ENCODE measurements at places on chromosomes 12 and 14.

- DNase-seq: no peak
Measured at GRCh38 chr12:57142121-57142520, 5.3 kb downstream of the LRP1-AS start.

DNA sequence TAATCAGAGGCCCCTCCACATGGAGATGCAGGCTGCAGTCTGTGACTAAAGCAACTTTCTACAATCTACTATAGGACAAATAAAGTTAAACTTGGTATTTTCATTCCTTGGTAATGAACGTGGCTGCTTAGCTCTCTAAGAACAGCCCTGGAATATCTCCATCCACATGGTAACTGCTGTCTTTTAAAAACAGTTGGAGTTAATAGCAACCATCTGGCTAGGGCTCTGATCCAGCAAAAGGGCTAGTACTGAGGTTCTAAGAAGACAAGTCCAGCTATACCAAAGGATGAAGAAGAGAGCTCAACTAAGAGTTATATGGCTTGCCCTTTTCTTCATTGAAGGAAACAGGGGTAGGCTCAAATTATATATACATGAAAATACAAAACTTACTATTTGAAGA, 920.1 kb downstream of the FLRT2 start:
- DNase-seq: no peak

DNA sequence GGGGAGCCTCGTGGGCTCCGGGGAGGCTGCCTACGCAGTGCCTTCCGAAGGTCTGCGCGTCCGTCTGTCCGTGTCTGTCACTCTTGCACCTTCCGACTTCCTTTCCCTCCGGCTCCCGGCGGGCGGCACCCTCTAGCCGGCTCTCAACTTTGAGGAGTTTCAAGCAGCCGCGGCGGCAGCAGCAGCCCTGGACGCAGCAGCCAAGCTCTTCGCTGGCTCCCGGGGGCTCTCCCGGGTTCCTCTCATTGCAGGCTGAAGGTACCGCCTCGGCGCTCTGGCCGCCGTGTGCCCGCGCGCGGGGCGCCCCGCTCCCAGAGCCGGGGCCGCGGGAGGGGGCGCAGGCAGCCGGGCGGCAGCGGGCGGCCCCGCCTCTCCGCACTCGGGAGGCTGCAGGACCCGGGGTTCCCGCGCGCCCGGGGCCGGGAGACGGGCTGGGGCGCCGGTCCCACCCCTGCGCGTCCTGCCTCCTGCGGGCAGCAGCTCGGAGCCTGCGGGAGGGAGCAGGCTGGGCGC, at the start of the genes AMIGO2 and PCED1B:
TSS of gene AMIGO2 (minus strand) at position 492 of the 513 bp plus-strand sequence. CDS start 957 bp downstream, outside the sequence.
TSS of gene PCED1B (plus strand) at position 154 of the 513 bp plus-strand sequence. CDS start 155,443 bp downstream, outside the sequence.
- DNase-seq: no peak

DNA sequence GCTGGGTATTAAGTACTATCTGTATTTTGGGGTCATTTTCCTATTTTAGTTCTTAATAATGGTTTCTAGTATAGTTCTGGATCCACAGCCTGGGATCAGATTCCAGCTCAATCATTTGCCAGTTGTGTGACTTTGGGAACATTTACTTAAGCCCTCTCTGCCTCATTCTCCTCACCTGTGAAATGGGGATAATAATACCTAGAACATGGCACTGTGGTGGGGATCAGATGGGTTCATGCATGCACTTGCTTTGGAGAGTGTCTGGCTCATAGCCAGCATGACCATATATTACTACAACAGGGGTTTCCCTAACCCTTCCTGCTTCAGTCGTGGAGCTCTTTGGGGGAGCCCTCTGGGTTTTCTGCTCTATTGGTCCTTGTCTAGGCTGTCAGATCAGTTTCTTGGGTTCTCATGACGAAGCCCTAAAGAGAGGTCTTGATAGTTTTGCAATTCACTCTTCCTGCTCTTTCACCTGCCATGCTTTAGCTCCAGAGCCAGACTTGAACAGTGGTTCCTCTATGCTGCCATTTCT, 34.1 kb upstream of the SMOC1 start:
- no peak for DNase-seq

DNA sequence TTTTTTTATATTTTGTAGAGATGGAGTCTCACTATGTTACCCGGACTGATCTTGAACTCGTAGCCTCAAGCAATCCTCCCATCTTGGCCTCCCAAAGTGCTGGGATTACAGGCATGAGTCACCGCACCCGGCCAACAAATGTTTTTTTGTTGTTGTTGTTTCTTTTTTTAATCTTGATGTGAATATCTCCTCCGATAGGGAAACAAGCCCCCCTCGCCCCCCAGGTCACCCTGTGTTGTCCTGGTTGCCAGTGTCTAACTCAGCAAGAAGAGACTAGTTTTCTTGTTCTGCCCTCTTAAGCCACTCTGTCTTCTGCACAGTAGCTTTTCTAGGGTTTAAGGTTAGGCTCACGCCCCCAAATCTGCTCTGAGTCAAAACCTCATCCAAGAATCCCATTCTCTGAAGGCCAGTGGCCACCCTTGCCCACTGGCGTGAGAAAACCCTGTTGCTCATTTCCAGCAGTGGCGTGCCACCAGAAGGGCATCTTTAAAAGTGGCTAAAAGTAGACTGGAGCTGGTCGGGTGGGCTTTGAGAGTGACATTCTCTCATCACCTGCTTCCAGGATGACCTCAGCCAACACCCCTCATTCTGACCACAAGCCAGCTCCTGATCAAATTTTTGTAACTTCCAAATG, 42.7 kb downstream of the C14orf132 start:
- no peak for DNase-seq

DNA sequence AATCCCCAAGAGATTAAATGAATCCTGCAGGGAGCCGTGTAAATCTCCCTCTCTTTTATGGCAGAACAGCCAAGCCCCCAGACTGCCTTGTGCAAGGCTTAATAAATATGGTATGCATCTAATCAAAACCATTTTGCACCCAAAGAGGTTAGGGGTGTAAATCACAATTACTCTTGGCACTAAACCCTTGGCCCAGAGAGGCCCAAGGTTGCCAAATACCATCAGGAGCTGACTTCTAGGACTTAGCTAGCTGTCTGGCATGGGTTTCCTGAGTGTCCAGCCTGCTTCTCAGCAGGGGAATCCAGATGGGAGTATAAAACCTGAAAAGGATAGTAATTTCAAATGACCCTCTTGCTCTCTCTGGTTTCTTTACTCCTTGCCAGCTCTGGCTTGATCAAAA, 610.4 kb downstream of the MED13L start:
- no peak for DNase-seq

DNA sequence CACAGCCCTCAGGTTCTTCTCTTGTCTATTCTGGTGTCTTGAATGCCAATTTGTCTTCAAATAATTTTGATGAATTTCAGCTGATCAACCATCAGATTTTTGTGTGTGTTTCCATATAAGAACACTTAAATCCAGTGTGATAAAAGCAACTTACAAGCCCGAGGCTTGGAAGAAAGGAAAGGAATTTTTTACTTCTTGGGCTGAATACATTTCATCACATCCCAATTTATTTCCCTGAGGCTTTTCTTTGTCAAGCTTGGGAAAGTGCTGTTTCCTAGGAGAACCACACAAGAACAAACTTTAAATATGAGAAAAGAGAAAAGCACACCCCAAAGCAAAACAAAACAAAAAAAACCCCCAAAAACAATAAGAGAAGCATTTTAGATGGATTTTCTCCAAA, 26.6 kb downstream of the GPRC5D start:
- DNase-seq: no peak

- no peak for DNase-seq
Measured at GRCh38 chr12:50043854-50044253, 13.5 kb upstream of the ASIC1 start.

DNA sequence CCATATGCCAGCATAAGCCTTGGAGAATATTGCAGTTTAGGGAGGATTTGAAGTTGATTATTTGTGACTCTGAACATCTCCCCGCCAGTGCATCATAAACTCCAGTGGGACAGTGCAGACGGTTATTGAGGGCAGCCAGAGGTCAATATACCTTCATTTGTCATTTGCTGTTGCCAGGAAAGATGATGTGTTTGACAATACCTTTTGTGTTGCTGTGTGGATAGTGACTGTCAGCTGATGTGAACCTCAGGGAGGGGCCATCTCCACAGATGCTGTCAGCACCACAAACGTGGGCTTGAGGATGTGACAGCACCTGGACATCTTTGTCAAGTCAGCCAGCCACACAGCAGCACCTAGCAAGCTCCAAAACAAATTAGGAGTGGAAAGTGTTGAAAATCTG, 11.5 kb downstream of the CCDC198 start:
- no peak for DNase-seq

DNA sequence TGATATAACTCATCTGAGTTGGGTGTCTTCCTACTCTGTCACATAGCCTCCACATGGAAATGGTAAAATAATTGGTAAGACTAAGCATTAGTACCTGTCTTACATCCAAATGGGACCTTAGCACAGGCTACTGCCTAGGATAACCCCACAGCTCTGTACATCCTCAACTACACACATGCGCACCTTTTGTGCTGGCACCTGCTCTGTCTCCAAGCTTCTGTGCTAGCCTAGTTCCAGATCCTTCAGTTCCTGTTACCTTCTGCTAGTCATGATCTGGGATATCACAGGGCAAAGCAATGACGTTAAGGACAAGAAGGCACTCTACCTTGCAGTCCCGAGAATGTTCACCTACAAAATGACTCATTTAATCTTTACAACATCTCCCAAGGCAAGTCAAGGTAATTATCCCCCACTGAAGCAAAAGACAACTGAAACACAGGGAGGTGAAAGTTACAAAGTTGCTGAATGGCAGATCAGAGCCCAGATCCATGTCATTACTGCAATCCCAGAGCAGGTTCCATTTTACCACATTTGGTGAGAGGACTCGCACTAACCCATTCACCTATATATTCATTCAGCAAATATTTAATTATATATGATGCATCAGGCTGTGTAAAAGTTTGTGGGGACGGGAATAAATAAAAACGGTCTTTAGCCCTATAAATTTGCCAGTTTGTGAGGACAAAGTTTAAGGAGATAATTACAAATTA, 61.7 kb downstream of the PPM1H start:
- no peak for DNase-seq

DNA sequence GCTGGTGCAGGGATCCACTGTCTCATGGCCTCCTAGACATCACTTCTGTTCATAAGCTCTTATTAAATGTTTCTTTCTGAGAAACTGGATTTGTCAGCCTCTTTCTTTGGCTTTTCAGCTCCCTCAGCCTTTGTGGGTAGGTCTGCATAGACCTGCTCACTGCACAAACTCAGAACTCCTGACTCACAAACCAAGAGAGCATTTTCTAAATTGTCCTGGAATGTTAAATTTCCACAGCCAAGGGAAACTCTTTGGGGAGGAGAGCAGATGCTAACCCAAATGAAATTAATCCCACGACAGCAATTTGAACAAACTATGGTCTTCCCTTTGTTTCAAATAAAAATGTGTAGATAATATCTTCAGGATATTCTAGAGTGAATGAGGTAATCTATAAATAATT, 19.5 kb upstream of the CERS5 start:
- DNase-seq: no peak

- no peak for DNase-seq
Measured at GRCh38 chr14:106166232-106166631, 639.8 kb downstream of the TMEM121 start.

DNA sequence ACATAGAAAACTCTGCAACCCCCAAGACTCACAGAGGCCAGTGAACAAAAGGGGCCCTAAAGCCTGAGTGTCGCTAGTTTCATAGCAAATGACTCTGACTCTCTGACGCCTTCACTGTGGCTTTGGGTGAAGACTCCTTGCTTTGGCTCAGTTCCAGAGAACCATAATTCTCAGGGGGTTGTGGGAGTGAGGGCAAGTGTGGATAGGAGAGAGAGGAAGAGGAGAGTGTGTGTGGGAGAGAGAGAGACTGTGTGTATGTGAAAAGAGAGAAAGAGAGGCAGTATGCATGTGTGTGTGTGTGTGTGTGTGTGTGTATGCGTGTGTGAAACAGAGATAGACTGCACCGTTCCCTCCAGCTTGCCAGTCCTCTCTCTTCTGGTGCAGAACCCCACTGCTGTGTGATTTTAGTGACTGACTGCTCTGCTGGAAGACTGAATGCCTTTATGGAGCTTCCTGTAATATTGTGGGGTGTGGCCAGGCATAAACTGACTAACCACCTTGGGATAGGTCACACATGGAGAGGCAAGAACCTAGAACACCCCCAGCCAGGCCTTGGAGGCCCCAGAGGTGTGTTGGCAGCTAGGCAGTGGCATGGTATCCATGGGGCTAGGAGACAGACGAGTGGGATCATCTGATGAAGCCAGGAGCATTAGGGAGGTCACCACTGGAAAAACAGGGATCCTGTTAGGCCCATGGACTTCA, 45.9 kb upstream of the STXBP6 start:
- DNase-seq: no peak

DNA sequence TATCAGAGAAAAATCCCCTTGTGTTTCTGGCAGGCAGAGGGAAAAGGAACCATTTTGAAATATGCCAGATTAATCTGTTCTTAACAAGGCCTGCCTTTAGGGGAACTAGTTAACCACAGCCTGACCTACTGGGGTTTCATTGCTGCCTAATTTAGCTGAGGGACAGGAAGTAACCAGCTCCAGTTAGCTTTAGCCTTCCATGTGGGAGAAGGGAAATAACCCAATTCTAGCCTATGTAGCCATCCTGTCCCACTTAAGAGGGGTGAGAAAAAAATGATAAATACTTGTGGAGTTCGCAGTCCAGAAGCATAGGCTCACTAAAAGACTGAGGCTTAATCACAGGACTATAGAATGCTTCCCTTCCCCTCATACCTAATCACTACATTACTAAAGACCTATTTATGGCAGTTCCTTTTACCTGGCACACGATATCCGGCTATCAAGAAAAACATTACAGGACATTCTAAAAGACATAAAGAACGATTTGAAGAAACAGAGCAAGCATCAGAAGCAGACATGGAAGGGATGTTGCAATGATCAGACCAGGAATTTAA, 22.8 kb downstream of the COX8C start:
- DNase-seq: no peak

GRCh38 chr12:50211392-50212070, 44.4 kb upstream of the CERS5 start:
- DNase-seq: no peak

GRCh38 chr12:63457857-63458256, 210.4 kb downstream of the DPY19L2 start:
- DNase-seq: no peak

- no peak for DNase-seq
Measured at GRCh38 chr12:19689226-19689625, 249.9 kb downstream of the AEBP2 start.

DNA sequence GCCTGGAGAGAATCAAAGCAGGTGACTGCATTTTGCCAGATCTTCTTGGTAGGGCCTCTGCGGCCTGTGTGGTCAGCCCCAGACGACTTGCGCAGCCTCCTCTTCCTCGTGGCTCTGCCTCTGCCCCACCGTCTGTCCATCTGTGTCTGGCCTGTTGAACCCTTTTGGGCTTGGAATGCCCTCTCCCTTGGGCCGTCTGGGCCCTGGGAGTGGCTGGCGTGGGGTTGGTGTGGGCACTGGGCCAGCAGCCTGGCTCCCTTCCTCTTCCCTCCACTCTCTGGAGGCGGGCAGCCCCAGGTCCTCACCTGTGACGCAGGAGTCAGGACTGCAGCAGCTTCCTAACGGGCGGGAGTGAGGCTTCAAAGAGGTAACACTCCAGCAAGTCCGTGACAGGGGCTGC, 9.7 kb upstream of the CCDC197 start:
- DNase-seq: no peak
